ENCODE measurements at places on chromosomes 3 and 15.

DNA sequence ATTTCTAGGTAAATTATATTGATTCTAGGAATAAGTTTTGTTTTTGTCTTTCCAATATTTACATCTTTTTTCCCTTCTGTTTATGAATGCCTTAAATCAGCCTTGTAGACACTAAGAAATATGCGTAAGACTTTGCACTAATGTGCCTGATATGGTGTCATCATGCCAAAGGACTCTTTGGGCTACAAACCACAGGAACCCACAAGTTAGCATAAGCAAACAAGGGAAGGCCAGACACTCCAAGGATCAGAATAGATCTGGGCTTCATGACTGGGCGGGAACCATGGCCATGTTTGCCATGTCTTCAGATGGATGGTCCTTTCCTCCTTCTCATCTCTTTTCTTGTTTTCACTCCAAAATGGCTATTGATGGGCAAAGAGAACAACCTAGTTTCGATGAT lies 242.2 kb upstream of the CHRNA7 start:
- no peak for DNase-seq

DNA sequence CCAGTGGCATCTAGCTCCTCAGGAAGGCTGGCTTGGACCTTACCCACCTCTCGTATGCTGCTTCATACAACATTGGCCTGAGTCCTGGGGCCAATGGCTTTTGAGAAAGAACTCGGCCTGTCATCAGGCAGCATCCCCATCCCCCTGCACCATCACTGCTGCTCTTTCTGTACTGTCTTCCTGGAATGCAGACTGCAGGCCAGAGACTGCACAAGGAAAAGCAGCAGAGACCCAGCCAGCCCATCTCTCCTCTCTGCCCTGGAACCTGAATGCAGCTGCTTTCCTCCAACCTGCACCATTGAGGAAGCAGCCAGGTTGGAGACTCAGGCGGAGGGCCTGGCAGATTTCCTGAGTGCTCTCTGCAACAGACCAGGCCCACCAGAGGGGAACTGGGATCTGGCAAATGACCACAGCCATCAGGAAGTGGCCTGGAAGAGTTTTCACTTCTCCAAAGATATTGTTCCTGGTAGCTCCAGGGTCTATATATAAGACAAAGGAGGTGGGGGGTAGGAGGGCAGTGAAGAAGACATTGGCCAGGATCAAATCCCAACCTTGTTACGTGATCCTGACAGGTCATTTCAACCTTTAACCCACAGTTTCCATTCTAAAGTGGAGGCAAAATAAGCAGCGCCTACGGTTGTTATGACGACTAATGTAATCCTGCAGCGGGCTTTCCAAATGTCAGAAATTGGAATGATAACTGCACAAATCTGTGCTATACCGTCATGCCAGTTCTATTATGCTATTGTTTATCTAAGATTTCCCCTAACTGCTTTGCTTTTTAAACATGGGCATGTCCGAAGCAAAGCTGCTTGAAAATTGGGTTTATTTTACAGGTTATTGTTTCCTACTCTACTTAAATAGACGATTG lies 24.4 kb upstream of the RAB7A start:
- DNase-seq: no peak

GRCh38 chr15:49200347-49200746 lies 30.3 kb downstream of the GALK2 start:
- no peak for DNase-seq

GRCh38 chr15:67127331-67127664 lies 61.9 kb downstream of the SMAD3 start:
- DNase-seq: no peak

DNA sequence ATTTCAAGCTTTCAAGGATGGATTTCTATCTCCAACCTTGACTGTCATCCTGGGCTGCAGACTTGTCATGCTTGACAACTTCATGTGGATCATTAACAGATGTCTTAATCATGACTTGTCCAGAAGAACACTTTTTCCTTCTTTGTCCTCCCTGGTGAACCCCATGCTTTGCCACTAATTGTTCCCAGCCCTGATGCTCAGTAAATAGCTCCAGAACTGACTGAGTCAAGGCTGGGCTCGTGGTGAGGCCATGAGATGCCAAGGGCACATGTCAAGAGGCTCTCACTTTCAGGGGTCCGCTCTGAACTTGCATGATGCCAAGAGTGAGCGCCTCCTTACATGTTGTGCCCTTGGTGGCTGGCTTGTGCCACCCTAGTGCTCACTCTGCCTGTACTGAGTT lies 48.9 kb upstream of the KY start:
- no peak for DNase-seq

- no peak for DNase-seq
These were observed 306.4 kb downstream of the MAGI1 start for GRCh38 chr3:65732051-65732935.

GRCh38 chr3:81237181-81237580 lies 524.3 kb downstream of the GBE1 start:
- no peak for DNase-seq

- DNase-seq: peak; percentile 9
These were observed 212.5 kb downstream of the XXYLT1 start for GRCh38 chr3:195058336-195059005.

DNA sequence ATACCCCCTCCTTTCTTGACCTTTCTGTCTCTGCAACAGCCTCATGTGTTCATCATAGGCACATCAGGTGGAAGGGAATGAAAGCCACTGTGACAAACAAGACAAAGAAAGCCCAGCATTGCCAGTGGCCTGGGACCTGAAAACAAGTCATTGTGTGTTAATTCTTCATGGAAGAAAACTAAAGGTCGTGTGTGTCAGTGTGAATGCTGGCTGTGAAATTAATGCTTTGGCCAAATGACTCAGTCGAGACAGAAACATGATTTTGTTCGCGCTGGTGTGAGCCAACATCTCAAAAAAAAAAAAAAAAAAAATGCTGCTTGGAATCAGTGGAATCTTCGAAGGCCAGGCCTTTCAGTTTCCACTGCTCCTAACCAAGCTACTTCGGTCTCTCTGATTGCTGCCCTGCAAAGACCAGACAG lies 386.5 kb upstream of the PROK2 start:
- no peak for DNase-seq

DNA sequence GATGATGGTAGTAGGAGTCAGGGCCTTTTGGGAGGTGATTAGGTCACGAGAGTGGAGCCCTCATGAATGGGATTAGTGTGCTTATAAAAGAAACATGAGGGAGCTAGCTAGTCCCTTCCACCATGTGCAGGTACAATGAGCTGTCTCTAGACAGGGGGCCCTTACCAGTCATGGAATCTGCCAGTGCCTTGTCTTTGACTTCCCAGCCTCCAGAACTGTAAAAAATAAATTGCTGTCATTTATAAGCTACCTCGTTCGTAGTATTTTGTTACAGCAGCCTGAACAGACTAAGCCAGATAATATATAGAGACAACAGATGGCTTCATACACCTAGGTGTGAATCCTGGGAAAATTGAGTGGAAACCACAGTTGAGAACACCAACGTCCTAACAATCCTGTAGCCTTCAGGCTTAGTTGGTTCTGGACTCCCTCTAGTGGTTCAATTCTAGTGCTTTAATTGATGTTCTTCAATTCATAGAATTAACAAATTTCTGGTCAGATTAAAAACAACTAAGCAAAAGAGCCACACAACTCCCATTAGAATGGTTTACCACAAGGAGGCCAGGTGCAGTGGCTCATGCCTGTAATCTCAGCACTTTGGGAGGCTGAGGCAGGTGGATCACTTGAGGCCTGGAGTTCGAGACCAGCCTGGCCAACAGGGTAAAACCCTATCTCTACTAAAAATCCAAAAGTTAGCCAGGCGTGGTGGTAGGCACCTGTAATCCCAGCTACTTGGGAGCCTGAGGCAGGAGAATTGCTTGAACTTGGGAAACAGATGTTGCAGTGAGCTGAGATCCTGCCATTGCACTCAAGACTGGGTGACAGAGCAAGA lies 21.3 kb upstream of the GATM start:
- no peak for DNase-seq

- no peak for DNase-seq
These were observed 361.0 kb upstream of the IL12A start for GRCh38 chr3:159627634-159628033.
